Naive thymus-derived CD8-positive, alpha-beta T cell (primary cell): ENCODE measurements at places on chromosomes 2 and 18.

DNA sequence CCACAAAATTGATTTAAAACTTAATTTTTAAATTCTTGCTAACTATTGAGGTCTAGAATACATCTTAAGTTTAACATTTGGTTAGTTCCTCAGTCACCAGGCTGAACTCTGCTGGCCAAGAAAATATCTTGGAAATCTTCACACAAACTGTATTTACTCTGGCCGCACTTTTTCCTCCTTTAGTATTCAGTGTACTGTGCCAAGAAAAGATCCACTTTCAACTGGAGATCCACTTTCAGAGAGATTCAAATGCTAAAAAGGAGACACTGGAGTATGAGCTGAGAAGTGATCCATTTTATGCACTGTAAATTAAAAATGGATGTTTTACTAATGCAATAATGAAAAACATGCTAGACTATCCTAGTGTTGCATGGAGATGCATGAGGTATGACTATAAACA lies 98.1 kb downstream of the ANTXR1 start:
- DNase-seq: no peak

- DNase-seq: no peak
Measured at GRCh38 chr2:232342635-232343565, 35.7 kb upstream of the ALPP start.

DNA sequence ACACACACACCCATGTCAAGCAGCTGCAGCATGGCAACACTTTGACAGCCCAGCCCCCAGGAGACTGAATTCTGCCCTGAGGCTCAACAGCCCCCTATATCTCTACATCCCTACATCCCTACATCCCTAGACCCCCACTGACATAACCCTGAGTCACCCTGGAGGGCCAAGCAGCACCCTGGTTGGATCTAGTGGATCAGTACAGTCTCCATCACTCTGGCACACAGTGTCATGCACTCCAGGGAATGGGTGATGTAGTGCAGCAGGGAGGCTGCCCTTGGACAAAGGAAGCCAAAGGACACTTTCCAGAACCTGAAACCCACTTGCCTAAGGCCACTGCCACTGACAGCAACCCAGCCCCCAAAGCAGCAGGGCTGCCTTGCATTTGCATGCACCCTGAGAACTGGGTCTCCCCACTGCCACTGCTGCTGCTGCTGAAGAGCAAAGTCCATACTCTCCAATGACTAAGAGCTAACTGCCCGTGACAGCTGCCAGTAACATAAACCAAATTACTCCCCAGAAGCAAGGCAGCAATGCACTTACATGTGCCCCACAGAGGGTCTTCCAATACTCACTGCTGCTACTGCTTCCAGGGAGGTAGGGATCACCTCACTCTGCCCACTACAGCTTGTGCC lies 681.6 kb upstream of the KLHL29 start:
- DNase-seq: no peak

- DNase-seq: no peak
Measured at GRCh38 chr2:78749638-78750037, 275.9 kb upstream of the REG3G start.

DNA sequence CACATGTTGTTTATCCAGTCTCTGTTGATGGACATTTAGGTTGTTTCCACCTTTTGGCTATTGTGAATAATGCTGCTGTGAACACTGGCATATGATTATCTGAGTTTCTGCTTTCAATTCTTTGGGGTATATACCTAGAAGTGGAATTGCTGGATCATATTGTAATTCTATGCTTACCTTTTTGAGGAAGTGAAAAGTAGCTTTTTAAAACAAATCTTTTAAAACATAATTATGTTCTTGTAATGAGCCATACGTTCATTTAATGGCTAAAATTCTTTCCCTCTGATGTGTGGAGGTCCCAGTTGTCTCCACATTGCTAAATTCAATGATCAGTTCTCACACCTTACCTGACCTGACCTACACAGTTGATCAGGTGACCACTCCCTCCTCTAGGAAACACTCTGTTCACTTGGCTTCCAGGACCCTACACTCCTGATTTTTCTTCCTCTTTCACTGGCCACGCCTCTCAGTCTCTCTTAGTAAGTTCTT lies 27.8 kb upstream of the SERTAD2 start:
- no peak for DNase-seq

GRCh38 chr2:28493636-28494035 lies 2.2 kb upstream of the PLB1 start:
- no peak for DNase-seq

- no peak for DNase-seq
Measured at GRCh38 chr2:44748-45341, 1.5 kb downstream of the FAM110C start.

- no peak for DNase-seq
Measured at GRCh38 chr2:148282201-148282600, 261.3 kb downstream of the MBD5 start.

GRCh38 chr2:18777250-18777812 lies 188.0 kb upstream of the NT5C1B start:
- DNase-seq: no peak

GRCh38 chr2:105090091-105090490 lies 52.2 kb downstream of the MRPS9 start:
- DNase-seq: no peak
